COR-L47 (cell line): ENCODE measurements at places on chromosomes 1 and 21.

DNA sequence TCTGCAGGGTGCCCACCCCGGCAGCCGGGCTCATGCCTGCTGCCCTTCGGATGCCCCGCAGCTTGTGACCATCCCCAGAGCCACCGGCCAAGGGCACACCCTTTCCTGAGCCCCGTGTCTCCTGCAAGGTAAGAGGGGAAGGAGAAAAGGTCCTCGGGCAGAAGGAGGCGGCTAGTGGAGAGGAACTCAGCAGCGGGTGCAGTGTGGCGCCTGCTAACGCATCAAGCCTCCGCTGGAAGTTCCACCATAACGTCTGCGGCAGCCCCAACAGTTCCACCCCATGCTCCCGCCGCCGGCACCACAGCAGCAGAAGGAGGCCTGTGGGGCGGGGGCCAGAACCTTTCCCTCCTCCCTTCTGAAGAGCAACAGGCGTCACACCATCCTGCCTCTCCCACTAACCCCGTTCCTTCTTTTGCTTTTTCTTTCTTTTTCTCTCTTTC, 990 bp downstream of the VWA5B1 start:
- peak; percentile 18 for DNase-seq

DNA sequence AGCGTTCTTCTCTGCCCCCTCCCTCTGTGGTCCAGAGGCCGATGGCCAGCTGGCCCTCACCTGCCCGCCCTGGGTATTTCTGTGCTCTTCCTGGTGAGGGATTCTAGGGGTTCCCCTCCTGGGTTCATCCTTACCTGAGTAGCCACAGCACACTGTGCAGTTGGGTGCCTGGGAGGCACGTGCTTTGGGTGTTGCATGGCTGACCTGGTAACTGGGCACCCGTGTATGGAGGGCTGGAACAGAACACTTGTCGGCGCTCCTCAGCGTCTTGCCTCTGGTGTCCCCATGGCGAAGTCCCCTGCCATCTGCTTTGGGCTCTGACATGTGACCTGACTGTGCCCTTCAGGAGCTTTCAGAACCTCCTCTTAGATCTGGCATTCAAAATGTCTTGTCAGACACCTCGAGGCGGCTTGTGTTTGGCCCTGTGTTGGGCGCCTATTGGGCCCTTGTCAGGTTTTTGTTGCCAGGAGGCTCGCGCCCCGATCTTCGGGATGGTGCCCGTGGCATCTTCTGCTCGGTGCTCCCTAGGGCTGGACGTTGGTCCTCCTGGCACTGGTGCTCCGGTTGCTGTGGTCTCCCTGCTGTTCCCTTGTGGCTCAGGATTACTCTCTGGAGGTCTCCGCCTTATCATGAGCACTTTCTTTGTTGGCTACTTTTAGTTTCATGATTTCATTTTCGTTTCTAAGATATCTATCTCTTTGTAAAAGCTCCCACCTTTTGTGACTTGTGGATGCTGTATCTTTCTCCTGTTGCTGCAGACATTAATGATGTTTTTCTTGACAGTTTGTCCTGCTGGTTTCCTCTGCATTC, 28.5 kb downstream of the SKI start:
- no peak for DNase-seq

- no peak for DNase-seq
Measured at GRCh38 chr1:116806245-116806644, 52.0 kb downstream of the CD2 start.

GRCh38 chr1:19087017-19087736, 122.9 kb downstream of the UBR4 start:
- DNase-seq = no peak

GRCh38 chr1:31441073-31441472, 28.1 kb downstream of the SERINC2 start:
- no peak for DNase-seq

GRCh38 chr1:154178013-154178412, 13.9 kb downstream of the TPM3 start:
- DNase-seq = no peak

DNA sequence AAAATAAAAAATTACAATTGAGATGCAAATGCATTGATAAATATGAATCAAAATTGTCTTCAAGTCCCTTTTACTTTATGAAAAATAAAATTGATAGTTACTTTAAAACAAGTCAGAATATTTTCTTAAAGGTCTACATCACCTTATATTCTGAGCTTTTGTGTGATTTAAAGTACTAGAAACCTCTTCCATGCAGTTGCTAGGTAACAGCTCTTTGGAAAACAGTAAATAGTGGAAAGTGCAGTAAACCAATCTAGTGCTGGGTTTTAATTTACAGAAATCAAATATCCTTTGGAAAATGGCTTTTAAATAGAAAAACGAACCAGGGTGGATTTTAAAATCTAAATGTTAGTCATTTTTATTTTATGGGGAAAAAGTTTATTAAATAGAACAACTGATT, 227.9 kb downstream of the KCNT2 start:
- no peak for DNase-seq

DNA sequence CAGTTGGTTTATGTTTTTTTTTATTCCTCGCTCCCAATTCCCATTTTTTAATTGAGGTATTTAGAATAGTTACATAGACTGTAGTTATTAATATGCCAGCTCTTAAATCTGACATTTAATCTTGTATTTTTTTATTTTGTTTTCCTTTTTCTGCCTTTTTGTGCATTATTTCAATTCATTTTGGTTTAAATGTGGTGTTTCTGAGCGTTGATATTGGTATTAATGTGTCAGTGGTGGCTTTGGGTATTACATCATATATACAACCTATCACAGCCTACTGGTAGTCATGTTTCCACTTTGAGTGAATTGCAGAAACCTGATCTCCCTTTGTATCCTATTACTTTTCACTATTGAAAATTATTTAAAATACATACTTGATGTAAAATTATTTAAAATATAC, 1027.3 kb downstream of the KCNT2 start:
- DNase-seq = no peak

- DNase-seq = no peak
Measured at GRCh38 chr1:178037510-178038253, 56.2 kb upstream of the RASAL2 start.

DNA sequence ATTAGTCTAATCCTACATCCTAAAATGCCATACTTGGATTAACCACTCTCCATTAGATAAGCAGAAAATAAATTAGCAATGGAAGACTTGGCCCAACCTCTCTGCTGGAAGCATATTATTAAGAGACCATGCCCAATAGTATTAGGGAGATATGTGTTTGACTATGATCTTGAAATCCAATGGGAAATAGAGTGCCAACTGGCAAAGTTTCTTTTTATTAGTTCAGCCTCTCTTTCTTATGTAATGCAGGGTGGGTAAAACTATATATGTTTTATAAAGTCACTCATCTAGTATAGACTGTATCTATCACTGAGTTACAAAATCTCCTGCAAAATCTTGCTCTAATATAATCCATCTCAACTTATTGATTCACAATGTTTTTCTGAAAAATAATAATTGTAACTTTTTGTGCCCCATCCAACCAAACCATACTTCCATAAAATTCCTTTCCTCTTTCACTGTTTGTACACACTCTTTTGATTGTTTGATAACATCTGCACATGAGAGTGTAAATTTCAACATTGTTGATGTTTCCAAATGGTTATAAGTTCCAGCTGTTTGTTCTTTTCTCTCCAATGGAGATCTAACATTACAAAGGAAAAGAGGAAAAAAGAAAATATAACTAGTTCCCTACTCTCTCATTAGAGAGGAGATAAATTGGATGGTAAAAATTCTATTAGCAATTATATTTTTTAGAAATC, 408.1 kb upstream of the ADGRL2 start:
- no peak for DNase-seq

DNA sequence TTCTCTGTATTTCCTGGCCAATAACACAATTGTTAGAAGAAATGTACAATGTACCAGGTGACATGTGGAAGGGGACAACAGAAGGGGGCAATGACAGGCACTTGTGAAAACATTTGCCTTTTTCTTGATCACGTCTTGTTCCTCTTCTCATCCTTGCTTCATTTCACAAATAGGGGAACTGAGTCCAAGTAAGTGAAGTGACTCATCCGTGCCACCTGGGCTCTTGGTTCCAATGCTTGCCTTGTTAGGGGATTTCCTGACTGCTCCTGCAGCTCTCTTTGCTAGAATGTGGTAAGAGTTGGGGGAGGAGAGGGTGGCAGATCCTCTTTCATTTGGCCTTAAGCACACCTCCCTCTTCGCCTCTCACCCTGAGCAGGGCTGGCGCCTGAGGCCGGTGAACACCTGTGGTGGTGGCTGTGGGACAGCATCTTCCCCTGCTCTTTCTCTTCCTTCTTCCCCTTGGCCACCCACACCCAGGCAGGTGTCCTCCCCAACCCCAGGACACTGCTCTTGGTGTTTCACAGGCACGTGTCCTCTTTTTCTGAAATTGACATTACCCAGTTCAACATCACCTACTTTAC, 2.2 kb upstream of the RHEX start:
- DNase-seq = no peak

DNA sequence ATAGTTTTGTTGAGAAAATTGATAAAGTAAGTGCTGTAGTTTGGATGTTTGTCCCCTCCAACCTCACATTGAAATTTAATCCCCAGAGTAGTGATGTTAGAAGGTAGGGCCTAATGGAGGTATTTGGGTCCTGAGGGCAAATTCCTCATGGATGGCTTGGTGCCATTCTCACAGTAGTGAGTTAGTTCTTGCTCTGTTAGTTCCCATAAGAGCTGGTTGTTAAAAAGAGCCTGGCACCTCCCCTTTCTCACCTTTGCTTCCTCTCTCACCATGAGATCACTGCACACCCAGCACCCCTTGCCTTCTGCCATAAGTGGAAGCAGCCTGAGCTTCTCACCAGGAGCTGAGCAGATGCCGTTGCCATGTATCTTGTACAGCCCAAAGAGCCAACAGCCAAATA, 354.8 kb upstream of the NFIA start:
- DNase-seq = no peak

DNA sequence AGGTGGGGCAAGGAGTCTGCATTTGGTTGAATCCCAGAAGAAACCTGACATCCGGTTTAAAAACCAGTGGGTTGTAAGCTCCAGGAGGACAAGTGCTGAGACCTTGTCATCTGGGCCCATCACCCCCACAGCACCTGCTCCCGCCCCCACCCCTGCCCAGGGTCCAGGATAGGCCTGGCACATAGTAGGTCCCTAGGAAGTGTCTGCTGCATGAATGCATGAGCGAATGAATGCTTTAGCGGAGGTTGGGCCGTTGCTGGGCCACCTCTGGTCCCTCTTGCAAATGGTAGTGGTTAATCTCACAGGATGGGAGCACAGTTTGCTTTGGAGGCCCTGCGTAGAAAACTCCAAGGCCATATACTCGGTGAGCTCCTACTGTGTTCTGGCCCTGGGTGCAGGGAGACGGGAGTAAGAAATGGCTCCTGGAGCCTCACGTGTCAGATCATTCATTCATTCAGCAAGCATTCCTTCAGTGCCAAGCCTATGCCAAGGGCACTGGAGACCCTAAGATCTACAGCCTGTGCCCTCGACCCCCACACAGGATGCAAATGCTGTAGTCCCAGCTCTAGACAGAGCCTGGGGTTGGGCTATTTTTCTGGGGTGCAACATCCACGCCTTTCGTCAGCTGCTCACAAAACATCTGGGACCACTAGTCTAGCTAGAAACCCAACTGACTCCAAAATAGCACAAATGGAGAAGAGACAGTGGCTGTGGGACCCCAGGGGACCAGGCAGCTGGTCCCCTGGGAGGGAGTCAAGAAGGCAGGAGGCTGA, 28.9 kb downstream of the EPHA2 start:
- DNase-seq = no peak

GRCh38 chr1:180252638-180253536, 22.8 kb downstream of the LHX4 start:
- peak; percentile 9 for DNase-seq

DNA sequence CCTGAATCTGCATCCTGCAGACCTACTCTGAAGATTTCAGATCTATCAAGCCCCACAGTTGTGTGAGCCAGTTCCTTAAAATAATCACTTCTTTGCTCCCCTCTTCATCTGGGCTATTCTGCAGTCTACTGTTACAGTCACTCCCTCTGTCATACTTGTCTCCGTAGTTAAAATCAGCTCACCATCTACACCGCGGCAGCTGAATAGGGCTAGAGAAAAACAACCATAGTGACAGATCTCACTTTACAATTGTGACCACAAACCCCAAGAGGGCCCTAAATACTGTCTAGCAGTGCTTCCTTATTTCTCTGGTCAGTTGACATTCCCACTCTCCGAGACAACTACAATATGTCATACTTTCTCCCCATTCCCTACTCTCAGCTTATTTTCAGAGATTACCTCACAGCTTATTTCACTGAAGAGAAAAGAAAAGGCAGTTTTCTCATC, 12.9 kb downstream of the DESI2 start:
- DNase-seq = no peak

DNA sequence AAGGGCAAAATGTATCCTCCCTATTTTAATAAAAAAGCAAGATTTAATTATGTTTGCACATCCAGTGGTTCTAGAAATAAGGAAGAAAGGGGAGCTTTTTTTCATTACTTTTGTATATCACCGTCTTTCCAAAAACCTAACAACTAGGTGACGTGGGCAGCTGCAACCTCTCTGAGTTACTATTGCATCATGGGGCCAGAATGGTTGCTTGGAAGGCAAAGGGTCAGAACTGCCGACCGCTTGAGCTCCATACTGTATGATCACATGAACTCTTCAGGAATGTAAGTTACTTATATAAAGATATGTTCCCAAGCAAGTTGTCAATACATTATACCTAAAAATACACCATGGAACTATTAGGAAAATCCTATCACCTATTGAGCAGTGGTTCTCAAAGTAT, 85.6 kb upstream of the HIVEP3 start:
- DNase-seq = no peak

DNA sequence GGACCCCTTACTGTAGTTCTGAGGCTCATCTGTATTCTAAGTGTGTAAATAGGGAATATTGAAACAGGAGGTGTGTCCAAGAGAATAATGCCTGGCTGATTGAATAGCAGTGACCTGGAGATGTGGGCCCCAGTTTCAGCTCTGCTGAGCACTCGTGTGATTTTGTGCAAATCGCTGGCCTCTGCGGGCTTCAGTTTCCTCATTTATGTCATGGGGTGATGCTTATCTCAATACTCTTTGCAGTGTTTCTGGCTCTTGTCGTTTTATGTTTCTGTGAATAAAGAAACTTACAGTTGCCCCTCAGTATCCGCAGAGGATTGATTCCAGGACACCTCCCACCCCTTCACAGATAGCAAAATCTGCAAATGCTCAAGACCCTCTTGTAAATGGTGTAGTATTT, 5.0 kb downstream of the COG2 start:
- DNase-seq = no peak

- no peak for DNase-seq
Measured at GRCh38 chr1:31957701-31958674, 19.8 kb upstream of the PTP4A2 start.

DNA sequence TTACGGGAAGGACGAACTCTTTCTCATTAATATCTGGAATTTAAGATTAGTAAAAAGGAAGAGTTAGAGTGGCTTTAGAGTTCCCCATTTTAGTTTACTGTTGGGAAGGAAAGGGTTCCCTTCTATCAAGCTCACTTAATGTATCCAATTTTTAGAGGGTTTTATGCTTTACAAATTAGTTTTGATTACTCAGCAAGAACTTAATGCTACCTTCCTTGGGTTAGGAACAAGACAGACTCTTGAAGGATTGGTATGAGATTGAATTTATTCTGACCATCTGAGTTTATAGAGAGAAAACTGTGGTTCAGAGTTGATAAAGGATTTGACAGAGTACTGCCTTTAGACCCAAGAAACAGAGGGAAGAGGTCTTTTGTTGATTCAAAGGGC, 29.5 kb upstream of the RGS4 start:
- DNase-seq = no peak

GRCh38 chr1:89022167-89022959, at the start of gene GBP3:
TSS of gene GBP3 (minus strand) at chr1:89022866. CDS start at chr1:89020721, 2,145 bp downstream.
- peak; percentile 1 for DNase-seq
